RWPE2 (cell line): ENCODE measurements at places on chromosomes 1 and 21.
A peak's percentile ranks its signal among the peaks of the same experiment; 100 is the strongest.

DNA sequence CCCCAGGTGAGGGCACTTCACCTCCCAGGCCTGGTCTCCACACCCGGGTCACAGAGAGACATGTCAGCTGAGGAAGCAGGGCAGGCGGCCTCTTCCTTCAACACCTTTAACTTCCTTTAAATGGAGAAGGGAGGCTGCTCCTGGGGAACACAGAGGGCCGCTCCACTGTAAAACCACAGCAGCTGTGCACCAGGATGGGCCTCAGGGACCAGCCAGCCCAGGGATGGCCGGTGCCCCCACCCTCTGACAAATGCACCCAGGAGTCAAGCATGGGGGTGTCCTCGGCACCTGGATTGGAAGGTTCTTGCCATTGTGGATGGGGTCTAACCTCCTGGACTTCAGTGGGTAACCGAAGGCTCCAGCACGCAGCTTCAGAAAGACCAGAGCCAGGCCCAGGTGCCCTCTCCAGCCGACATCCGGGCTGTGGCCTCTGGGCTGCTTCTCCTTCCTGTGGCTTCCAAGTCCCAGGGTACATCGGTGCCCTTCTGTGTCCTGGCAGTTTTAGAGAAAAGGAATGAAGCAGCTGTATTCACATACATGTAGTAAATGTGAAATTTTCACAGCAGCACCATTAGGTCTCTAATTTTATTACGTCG, 121.7 kb upstream of the COL6A1 start:
- no peak for DNase-seq

- no peak for DNase-seq
Measured at GRCh38 chr1:21670956-21671902, 2.1 kb upstream of the RAP1GAP start.

GRCh38 chr1:230212405-230212936, 145.4 kb downstream of the GALNT2 start:
- no peak for DNase-seq

GRCh38 chr1:241413386-241413785, 56.4 kb upstream of the RGS7 start:
- DNase-seq: no peak

- DNase-seq: no peak
Measured at GRCh38 chr1:17206196-17206595, 1.3 kb downstream of the PADI1 start.

GRCh38 chr1:61950418-61950817, 208.1 kb downstream of the PATJ start:
- no peak for DNase-seq

DNA sequence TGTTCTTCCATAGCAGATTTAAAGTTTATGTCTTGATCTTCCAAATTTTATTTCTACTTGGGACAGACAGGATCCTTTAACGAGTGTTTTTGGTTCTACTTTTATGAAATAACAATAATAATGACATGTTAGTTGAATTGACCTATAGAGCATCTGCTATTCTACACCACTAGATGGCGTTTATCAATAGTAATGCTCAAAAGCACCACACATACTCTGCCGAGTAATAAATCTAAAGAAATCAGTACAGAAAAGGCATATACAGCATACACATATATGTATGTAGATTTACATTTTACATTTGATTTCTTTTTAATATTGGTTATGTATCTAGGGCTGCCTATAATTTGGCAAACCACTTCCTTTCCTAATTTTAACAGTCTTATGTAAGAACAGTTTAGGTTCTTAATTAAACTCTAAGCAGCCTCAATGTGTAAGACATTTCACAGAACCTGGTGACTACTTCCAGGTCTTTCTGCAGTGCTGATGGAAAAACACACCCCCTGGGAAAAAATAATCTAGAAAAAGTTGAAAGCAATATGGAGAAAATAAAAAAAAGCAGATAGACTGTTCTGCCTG, 5.9 kb upstream of the SIPA1L2 start:
- no peak for DNase-seq

GRCh38 chr21:36260030-36260787, 59.8 kb upstream of the MORC3 start:
- DNase-seq: no peak

DNA sequence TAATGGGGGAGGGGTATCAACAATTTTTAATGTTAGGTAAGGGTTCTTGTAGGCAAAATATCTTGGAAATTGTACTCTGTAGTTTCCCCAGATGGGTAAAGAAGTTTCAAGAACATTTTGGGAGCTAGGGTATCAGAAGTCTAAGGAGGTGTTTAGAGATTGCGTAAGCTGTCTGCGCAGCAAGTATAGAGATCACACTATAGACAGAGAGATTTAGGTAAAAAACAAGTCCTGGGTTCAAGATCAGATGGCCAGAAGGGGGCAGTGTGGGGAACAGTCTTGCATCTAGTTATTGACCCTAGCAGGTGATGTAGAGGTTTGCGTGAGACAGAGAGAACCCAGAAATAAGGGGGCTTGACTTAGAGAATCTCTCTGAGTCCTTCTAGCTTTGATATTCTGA, 80.8 kb downstream of the S1PR1 start:
- DNase-seq: no peak

- peak; percentile 76 for DNase-seq
Measured at GRCh38 chr1:7783178-7783711, 846 bp upstream of the PER3 start.
